Effector CD4-positive, alpha-beta T cell (primary cell): ENCODE measurements at places on chromosomes 5 and 9.

DNA sequence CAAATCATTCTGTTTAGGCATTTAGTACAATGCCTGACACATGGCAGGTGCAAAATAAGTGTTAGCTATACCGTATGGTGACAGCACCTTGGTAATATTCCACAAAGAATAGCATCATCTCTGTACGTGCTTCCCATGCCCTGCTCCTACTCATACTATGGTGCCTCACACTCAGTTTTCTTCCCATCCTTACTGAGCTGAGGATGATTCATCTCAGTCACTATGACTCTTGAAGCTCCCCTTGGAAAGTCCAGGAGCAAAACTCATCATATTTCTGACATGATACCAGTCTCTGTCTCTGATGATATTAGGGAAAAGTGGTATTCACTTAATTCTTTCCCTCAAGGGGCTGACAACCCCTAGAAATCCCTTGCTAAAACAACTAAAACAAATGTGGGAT is 423.3 kb downstream of the EFNA5 start:
- no peak for DNase-seq

DNA sequence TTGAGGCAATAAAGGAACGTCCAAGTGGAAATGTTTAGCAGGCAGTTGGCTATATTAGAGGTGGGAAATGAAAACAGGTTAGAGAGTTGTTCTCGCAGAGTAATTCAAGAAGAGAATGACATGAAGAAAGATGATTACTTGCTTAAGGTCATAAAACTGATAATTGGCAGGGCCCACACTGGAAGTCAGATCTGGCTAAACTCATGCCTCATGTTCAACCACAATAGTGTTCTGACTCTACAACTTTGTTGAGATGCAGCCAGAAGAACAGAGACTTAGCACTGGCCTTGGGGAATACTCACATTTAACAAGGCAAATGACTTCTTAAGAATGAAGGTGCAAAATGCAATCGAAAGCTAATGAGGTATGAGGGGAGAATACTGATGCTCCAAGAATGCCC is 27.2 kb upstream of the TNFSF8 start:
- DNase-seq = no peak

- DNase-seq = no peak
Observed at GRCh38 chr9:84151640-84152039, 171.0 kb downstream of the RMI1 start.

GRCh38 chr5:112983363-112983762 is 6.8 kb downstream of the DCP2 start:
- no peak for DNase-seq

DNA sequence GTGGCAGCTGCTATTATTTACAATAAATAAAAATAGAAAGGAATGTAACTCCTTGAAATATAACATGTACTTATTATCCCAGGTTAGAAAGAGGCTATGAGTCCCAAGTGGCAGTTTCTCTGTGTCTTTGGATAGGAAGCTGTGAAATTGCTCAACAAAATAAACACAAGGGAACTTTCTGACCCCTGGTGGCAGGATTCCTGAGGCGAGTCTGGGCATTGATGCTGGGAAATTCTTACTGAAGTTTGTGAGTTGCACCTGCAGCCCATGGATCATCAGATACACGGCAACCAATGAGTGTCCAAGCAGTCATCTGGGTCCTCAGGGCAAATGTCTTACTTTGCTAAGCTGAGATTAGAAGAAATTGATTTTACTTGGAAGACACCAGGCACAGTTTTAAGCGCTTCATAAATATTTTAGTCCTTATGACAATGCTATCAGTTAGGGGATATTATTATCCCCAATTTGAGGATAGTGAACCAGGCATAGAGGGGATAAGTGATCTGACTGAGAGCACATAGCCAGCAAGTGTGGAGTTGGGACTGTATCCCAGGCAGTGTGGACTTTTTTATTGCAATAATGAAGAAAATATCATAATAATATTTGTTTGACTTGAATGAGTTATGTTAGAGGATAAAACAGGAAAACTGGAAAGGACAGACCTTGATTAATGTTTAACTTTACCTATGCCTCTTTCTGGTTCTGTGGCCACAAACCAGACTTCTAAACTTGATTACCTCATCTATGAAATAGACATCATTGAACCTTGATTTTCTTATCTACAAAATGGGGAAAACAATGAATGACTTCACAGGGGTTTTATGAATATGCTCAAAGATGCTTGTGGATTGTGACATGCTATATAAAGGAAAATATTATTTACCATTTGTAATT is 265.5 kb upstream of the ADAMTSL1 start:
- DNase-seq = no peak

DNA sequence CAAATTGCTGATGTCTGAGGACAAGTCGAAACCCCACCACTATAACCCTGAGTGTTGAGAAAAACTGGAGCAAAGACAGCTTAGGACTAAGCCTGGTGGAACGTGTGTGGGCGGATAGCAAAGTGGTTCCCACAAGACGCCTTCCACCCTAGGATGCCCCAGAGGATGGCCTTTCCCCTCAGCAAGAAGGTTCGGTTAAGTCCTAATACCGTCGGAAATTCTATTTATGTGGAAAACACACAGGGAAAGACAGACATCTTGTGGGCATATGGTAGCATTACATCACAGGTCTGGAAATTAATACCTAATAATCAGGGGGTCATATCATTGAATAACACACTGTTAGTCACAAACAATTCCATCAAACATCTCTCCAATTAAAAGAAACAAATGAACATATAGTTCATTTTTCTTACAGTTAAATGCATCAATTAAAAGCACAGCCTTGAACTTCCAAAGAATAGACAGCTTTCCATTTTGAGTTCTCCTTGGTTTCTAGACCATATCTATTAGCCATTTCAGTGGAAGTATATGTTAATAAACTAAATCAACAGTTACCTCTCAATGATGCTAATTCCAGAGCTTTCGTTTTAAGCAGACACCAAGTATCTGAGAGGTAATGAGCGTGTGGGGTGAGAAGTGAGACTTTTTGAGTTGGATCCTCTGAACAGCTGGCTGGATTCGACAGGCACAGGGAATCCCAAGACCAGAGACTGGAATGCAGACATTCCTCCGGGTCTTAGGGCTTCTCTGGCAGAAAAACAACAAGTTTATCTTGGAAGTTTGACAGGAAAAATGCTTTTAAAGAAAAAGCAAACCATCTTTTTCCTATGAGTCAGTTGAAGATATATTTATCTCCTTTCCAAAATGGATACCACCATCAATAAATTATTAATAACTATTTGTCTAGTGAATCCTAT is 2.9 kb upstream of the ICE1 start:
- no peak for DNase-seq

GRCh38 chr9:132127888-132128534 is 33.8 kb upstream of the NTNG2 start:
- no peak for DNase-seq

GRCh38 chr9:90301277-90301653 is 341.4 kb downstream of the DIRAS2 start:
- DNase-seq = no peak
